ENCODE measurements at places on chromosomes 2 and 18. TPM values are rescaled to one million over a fixed set of nuclear protein-coding genes. Genes with fewer than 3 reads are reported as not detected.

CRYGC gene
- total RNA-seq: not detected

PHLPP1 gene
- total RNA-seq: 12.4 TPM

SPRED2 gene
- 38.6 TPM for total RNA-seq

LRRTM1 gene
- not detected for total RNA-seq

- H3K4me1 ChIP-seq: peaks cover 13% of the 10 kb centered on the region
- no peak overlapping the region for H3K4me3 ChIP-seq
- H3K27ac ChIP-seq: no peak overlapping the region
- H3K36me3 ChIP-seq: peaks cover 52% of the 10 kb centered on the region
These were observed 23.3 kb downstream of the MTHFD2 start for GRCh38 chr2:74221604-74222299.

- no peak overlapping the region for H3K27ac ChIP-seq
- no peak overlapping the region for H3K4me3 ChIP-seq
- H3K36me3 ChIP-seq: no peaks in the 10 kb centered on the region
- H3K4me1 ChIP-seq: no peaks in the 10 kb centered on the region
- no peak for DNase-seq
These were observed 166.8 kb downstream of the TWIST2 start for GRCh38 chr2:239014458-239015217.

DNA sequence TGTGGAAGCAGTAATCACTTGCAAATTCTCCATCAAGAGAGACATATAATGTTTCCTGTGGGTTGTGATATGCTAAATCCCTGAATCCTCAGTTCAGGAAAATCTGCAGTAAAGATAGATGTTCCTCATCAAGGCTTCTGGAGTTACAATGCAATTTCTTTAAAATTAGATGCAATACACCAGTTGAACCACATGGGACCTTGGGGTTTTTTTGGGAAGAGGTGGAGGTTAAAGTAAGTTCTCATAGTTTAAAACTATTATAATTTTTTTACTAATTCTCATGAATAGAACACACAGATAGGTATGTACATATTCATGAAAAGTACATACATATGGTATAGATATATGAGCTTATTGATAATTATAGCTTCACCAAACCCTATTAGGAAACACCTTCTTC is 496.2 kb downstream of the SATB2 start:
- no peaks in the 10 kb centered on the region for H3K4me1 ChIP-seq
- no peak for DNase-seq
- no peaks in the 10 kb centered on the region for H3K36me3 ChIP-seq
- peaks cover 67% of the 10 kb centered on the region for H3K27me3 ChIP-seq

GULP1 gene
- 9.3 TPM for total RNA-seq

DNA sequence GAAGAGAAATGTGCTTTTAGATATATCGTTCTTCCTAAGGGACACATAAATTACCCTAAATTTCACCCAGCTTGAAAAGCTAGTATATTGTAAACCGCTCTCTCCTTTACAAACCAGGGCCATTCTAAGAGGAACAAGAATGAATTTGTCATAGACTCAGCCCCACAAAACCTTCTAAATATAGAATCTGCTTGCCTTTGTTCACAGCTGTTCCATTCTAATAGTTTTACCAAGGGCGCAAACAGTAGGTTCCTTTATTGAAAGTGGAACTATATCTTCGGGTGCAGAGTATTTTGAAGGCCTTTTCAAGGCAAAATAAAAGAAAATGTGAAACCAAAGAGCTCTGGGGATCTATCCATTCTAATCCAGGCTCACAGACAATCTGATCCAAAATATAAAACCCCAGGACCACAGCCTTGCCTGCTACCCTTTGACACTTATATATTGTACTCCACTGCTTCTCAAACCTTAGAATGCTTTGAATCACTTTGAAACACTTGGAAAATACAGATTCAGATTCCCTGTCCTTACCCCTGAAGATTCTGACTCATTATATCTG is 316.8 kb downstream of the PAX3 start:
- H3K4me3 ChIP-seq: no peak overlapping the region
- H3K36me3 ChIP-seq: no peaks in the 10 kb centered on the region
- no peak overlapping the region for H3K27ac ChIP-seq
- DNase-seq: no peak
- H3K4me1 ChIP-seq: no peaks in the 10 kb centered on the region
- no peaks in the 10 kb centered on the region for H3K27me3 ChIP-seq

DNA sequence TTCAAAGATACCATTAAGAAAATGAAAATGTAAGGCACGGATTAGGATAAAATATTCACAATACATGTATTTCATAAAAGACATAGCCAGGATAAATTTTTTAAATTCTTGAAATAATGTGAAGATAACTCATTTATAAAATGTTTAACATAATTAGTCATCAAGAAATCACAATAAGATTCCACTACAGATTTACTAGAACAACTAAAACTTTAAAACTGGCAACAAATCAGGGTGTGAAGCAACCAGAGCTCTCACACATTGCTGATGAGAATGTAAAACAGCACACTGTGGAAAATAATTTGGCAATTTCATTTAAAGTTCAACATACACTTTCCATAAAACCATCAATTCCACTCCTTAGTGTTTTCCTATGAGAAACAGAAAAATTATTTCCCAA is 89.6 kb upstream of the UBE2E3 start:
- no peaks in the 10 kb centered on the region for H3K36me3 ChIP-seq
- DNase-seq: peak; percentile 18
- H3K4me1 ChIP-seq: no peaks in the 10 kb centered on the region

DNA sequence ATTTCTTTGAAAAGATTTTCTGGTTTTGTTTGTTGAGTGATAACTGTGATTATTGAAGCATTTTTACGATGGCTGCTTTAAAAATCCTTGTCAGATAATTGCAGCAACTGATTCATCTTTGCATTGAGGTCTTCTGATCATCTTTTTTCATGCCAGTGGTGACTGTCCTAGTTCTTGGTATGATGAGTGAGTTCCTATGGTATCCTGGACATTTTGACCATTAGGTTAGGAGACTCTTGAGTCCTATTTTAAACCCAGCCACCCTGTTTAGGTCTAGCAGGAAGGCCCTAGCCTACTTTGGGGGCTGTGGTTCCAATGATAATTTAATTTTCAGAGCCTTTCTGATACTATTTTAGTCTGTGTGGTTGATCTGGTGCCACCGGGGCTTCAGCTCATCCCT is 72.7 kb upstream of the REV1 start:
- no peaks in the 10 kb centered on the region for H3K27me3 ChIP-seq
- no peak overlapping the region for H3K4me3 ChIP-seq
- no peak for DNase-seq
- H3K27ac ChIP-seq: no peak overlapping the region

- H3K4me1 ChIP-seq: peaks cover 32% of the 10 kb centered on the region
- H3K4me3 ChIP-seq: peak overlapping the region; percentile 52
These were observed 20.0 kb upstream of the SERPINB2 start for GRCh38 chr18:63867368-63868125.
